Stimulated activated CD4-positive, alpha-beta T cell treated with anti-CD3 and anti-CD28 coated beads, TNF-alpha, amount 100 ng/mL, for 4 hours (primary cell): ENCODE measurements at places on chromosomes 13 and 19.

- DNase-seq: no peak
Observed at GRCh38 chr13:73984201-73984600, 150.0 kb downstream of the KLF12 start.

GRCh38 chr13:76937281-76937820 lies 11.0 kb upstream of the ACOD1 start:
- DNase-seq: no peak

DNA sequence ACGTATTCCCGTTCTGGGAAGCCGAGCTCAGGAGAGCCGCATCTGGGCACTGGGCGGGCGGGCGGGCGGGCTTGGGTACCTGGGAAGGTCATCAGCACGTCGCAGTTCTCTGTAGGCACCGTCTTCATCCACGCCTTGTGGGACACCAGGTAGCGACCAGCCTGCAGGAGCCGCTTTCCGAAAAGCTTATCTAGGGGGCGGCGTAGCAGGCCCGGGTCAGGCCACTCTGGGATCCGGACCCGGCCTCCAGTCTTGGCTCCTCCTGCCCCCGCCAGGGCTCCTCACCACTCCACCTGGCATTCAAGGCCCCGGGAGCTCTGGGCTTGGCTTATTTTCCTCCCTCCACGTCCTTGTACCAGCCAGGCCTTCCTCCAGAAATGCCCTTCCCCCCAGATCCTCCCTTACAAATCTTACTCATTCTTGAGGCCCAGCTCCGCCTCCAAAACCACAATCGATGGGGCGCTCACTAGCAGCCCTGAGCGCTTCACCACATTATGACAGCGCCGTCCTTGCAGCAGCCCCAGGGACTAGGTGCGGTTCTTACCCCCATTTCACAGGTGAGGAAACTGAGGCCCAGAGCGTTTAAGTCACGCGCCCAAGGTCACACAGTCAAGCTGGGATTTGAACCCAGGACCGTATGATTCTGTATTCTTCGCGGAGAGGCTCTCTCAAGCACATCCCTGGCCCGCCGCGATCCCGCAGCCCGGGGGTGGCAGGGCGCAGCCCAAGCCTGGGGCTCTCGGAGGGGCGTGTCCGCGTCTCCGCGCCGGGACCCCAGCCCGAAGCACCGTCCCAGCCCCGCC lies 843 bp downstream of the ANO8 start:
- DNase-seq: peak; percentile 62

GRCh38 chr13:68806125-68806524 lies 1301.5 kb upstream of the ATXN8OS start:
- no peak for DNase-seq

- no peak for DNase-seq
Observed at GRCh38 chr19:18920400-18920799, 885 bp downstream of the DDX49 start.

GRCh38 chr19:17001603-17002183 lies 24.9 kb downstream of the CPAMD8 start:
- peak; percentile 46 for DNase-seq

GRCh38 chr13:111209613-111210012 lies 94.5 kb downstream of the ARHGEF7 start:
- no peak for DNase-seq

DNA sequence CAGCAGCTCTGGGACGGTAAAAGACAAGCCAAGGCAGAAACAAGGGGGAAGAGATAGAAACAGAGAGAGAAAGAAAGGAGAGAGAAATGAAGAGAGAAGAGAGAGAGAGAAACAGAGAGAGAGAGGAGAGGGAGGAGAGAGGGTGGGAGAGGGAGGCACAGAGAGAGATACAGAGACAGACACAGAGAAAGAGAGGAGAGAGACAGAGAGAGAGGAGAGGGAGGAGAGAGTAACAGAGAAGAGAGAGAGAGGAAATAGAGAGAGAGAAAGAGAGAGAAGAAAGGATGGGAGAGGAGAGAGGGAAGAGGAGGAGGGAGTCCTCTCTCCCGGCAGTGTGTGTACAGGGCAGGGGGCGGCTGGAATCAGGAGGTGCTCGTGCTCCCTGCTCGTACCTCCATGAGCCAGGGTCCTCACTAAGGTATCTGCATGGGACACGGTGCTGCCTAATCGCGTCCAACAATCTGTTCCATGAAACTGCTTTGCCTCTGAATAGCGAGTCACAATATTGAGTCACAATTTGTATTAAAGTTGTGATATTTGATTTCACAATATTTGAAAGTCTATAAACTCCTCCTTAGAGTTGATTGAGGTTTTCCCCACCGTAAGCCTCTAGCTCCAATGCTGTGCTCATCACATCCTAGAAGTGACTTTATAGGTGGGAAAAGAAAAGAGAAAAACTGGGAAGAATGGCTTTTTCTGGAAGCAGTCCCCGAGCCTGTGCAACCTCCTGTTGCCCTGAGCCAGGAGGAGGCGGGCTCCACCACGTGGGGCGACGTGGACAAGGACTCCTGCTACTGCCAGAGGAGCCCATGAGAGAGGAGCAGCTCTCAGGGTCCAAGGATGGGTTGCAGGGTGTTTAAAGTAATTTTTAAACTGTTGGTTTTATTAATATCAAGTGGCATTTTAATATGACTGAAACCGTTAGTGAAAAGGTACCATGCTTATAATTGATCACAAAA lies 81.7 kb upstream of the ARHGEF7 start:
- no peak for DNase-seq

DNA sequence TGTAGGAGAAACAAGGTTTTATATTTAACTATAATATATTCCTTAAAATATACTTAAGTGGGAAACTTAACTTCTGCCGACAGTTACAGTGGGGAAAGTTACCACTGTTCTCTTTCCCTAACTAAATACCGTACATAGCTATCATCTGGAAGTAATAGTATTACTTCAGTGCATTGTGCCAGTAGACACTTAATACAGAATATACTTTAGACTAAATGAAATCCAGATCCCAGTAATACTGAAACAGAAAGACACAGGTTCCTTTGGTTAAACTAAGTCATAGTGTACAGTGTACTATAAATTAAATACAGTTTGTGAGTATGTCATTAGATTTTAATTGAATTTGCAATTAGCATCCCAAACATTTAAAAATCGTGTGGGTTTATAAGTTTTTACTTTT lies 107.5 kb downstream of the PCCA start:
- no peak for DNase-seq

DNA sequence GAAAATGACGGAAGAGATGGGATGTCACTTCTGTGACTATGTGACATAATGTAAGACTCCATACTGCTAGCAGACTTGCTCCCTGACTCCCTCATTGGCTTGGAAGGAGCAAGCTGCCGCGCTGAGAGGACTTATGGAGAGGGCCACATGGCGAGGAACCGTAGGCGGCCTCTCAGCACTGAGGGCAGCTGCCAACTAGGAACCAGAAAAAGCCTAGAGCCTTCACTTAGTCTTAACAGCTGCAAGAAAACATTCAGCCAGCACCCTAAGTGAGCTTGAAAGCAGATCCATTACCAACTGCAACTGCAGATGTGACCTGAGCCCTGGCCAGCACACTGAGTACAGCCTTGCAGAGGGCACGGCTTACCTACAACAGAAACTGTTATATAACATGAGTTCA lies 33.9 kb downstream of the USP12 start:
- no peak for DNase-seq

DNA sequence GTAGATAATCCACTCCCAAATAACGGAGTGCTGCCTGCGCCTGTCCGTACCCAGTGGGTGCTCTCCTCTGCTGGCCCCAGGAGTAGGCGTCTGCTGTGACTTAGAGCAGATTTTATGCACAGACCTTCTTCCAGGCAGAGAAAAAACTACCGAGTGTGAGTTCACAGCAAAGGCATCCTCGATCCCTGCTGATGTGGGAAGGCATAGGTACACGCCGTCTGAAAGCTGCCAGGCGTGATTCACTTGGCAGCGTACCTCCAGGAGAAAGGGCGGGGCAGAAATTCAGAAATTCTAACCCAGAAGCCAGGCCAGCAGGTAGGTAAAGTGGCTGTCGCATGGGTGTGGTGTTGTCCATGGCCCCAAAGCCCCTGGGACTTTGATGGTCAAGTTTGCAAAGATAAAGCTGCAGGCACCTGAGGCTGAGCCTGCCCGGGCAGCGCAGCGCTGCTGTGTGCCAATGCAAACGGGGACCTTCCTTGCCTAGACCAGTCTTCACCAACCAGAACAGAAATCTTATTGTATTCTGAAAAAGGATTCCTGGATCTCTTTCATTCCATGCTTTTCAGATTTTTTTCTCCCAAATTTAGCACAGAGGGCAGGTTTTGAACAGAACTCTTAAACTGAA lies 36.3 kb downstream of the COL4A2 start:
- DNase-seq: no peak

GRCh38 chr19:4972509-4973230 lies 3.8 kb downstream of the KDM4B start:
- no peak for DNase-seq

- no peak for DNase-seq
Observed at GRCh38 chr13:56349866-56350265, 790.9 kb upstream of the PRR20A start.

DNA sequence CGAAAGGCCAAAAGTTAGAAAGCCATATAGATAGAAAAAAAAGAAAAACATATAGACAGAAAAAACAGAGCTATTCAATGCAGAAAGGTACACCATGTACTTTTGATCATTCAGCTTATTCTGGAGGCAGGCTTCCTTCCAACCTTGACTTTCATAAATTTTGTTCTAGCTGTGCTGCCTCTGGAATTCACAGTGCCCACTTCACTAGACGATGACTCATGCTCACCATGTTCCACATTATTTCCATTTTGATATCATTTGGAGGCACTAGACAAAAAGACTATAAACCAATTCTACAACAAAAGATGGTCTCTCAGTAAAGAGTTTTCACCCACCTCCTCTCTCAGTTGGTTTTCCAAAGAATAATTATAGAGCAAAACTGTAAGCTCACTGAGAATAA lies 229.0 kb upstream of the IPO5 start:
- DNase-seq: no peak

DNA sequence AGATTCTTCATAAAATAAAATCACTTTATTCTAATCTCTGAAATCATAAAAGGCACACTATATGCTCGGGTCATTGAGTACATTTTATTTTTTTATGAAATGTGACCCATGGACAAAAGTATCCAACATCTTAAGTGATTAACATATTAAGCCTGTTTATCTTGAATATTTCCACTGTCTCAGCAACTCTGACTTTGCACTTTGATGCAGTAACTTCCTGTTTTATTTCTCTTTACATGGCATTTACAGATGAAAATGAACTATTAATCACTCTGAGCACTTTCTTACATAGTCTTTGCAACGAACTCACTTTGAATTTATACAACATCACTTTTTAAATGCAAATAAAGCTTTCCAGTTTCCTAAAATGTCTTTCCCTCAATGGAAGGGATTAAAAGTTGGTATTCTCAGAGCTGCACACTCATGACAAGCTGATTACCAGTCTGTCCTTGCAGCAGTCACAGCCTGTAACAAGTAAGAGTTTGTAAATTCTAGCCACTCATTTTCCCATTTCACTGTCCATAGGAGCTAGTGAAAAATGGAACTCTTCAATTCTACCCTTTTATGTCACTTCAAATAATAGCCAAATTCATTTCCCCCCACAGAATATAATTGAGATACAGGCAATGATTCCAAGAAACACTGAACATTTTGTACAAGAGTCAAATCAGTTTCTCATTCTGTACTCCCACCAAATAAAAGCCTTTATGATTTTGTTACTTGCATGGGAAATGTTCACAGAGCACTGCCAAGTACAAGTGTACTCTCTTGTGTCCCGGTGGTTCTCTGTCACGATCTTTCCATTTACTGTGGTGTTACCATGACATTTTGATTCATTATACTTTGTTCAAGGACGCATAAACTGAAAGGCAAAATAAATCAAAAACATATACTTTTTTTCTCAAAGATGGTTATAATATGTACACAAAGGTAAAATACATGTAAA lies 1968.9 kb downstream of the PCDH9 start:
- DNase-seq: no peak

DNA sequence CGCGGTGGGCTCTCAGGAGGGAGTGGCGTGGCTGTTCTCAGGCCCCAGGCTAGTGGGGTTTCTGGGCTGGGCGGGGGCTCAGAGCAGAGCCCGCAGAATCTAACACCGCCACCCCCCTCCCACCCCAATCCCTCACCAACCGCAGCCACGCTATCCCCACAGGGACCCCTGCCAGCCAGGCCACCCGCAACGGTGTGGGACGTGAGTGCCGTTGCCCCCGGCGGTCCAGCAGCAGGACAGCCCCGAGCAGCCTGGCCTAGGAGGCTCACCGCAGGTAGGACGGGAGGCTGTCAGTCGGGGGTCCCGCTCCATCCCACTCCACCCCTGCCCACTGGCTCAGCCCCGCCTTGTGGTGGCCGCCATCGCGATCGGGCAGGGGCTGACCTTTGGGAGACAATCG lies at the start of gene NTN5:
Gene NTN5, minus strand, starts transcription at position 24 of the 400 bp plus-strand sequence. CDS start 2,031 bp downstream, outside the sequence.
- no peak for DNase-seq

DNA sequence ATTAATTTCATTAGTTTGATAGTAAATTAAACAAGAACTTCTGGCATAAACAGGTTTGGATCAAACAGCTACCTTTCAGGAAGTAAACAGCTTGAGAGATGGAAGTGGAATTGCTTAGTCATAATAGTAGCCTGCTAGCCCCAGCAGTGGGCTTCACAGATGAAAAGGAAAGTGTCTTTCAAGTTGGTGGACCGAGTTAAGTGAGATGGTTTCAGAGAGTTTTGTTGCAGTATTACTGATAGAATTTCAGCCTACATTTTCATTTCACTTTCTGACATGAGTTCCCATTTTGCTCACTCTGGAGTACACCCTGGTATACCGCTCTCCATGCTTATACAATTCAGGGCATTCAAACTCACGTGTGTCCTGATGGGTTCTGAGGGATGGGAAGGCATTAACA lies 2.0 kb upstream of the PTOV1 start:
- no peak for DNase-seq

DNA sequence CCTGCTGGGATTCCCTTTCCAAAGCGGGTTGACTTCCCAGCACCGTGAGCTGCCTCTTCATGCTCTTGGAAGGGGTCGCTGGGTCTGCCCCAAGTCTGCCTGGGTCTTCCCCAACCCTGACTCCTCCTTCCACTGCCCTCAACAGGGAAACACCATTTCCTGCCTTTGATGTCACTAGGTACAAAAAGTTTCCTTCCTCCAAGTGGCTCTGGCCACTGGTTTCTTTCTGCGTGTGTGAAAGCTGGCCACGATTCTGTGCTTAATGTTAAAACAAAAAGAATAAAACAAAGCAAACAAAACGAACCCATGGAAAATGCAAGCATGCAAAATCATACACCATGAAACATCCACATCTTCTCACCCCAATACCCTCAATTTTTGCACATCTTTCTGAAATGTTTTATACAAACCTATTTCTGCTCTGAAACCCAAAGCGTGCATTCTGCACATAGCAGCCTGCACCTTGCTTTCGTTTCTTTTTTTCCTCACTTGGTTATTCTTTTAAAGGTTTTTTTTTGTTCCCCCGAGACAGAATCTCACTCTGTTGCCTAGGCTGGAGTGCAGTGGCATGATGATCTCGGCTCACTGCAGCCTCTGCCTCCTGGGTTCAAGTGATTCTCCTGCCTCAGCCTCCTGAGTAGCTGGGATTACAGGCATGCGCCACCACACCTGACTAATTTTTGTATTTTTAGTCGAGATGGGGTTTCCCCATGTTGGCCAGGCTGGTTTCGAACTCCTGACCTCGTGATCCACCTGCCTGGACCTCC lies 12.5 kb upstream of the TNFSF9 start:
- DNase-seq: no peak
